ENCODE measurements at places on chromosomes 7 and 10.

DNA sequence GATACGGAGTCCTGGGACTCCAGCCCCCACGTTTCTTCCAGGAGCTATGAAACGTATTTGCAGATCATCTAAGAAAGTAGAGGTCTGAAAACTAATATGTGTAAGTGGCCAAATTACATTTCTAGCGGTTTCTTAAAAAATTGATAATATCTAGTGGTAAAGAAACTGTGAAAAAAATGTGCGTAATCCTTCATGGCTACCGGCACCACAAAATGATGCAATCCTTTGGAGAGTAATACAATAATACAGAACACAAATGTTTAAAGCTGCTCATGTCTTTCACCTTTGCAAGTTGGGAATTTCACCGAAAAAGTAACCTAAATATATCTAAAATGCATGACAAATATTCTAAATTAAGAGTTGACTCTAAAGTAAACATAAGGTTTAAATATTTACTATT lies 742.1 kb downstream of the GRID1 start:
- no peak for DNase-seq

DNA sequence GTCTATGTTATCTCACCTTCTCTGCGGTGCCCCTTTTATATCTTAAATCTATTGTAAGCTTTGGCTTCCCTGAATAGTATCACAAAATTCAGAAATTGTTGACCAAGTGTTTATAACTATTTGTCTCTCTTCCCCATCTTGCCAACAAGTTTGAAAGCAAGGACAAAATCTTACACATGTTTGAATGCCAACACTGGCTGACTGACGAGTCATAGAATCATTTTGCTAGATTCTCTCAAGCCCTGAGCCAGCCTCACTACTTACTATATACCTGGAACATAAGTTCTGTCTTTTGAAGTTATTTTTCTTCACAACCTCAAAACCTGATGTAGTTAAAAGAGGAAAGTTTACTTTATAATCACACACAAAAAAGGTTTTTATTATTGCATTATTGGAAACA lies 700.7 kb downstream of the PHTF2 start:
- no peak for DNase-seq

GRCh38 chr7:102042016-102042656 lies 224.7 kb downstream of the CUX1 start:
- no peak for DNase-seq

DNA sequence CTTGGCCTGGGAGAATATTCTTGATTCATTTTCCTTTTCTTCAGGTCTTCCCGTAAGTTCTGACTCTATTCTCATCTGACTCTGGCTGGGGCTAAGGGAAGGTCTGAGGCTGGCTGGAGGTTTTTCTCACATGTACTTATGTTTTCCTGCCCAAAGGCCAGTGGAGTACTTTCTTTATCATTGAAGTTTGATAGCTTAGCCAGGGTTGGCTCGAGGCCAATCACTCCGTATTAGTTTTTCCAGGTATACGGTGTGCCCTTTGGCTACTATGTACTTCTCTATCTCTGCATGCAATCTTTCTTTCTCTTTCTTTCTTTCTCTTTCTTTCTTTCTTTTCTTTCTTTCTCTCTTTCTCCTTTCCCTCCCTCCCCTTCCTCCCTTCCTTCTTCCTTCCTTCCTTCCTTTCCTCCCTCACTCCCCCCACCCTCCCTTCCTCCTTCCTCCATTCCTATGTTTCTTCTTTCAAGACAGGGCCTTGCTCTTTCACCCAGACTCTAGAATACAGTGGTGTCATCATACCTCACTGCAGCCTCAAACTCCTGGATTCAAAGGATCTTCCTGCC lies 26.8 kb upstream of the VKORC1L1 start:
- DNase-seq = no peak

- no peak for DNase-seq
Observed at GRCh38 chr7:36216063-36216684, 63.1 kb downstream of the EEPD1 start.
